Lower leg skin (tissue), 4 donors: ENCODE measurements at places on chromosomes 2 and 18. TPM values are rescaled to one million over a fixed set of nuclear protein-coding genes. Genes with fewer than 3 reads are reported as not detected.

The EMX1 gene
- total RNA-seq = 0.26 TPM

The FKBP7 gene
- 4.6 TPM for total RNA-seq

GRCh38 chr18:13376298-13376840 lies 157.8 kb downstream of the LDLRAD4 start:
- DNase-seq = no peak

DNA sequence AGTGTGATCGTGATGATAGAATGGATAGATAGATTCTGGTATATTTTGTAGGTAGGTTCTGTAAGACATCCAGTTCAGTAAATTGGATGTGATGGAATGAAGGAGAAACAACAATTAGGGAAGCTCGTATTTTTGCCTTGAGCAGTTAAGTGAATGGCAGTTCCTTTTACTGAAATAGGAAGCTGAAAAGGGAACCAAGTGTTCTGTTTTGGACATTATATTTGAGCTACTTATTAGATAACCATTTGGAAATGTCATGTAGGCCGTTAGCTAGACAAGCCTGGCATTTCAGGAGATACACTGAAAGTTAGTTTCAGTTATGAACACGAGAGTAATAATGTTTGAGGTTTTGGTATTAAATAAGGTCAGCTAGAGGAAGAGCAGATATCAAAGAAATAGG lies 41.5 kb downstream of the MARCHF7 start:
- DNase-seq = no peak

GRCh38 chr2:26737221-26737620 lies 26.9 kb upstream of the SLC35F6 start:
- no peak for DNase-seq

DNA sequence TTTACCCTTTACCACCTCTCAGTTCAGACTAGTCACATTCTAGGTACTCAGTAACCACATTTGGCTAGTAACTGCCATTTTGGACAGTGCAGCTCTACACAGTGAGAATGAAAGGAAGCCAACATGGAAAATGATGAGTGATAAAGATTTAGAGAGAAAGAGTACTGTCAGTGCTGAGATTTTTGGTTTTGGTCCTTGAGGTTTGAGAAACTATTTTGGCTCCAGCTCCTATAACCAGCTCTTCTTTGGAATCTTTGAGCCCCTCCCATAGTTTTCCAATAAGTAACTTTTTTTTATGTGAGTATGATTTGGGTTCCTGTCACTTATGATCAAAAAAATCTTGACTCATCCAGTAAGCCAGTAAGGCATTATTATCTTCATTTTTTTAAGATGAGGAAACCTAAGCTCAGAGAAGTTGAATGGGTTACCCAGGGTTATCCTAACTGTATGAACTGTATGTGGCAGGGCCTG lies 173.0 kb downstream of the BABAM2 start:
- no peak for DNase-seq

DNA sequence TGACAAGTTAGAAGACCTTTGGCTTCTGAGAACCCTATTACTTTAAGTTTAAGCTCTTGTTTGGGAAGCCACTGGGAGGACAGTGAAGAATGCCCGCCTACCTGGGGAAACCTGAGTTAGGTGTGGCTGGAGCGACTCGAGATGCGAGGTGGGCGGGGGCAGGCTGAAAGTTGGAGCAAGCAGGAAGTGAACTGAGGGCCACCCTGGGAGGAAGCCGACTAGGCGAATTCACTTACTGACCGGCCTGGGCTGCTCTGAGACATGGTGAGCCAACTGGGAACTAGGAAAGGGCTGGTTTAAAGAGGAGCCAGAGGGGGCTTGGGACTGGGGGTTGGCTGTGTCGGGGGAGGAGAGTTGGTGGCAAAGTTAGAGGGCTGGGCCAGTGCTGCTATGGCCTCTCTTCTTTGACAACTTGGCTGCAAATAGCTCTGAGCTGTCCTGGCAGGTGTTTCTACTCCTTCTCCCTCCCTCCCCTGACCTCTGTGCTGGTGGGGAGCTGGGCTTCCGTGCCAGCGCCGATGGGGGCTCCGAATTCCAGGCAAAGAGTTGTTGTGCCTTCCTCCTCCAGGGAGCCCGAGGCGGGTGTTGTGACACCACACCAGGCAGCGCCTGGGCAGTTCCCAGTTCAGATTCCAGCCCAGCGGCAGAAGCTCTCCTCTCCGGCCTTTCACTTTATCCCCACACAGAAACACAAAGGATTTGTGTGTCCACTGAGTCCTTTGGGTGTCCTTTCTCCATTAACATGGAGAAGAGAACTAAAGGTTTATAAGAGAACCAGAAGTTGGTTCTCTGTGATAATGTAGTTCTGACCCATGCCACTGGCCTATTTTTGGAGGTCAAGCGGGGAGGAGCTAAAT lies at the start of gene VAMP8:
Gene VAMP8 (plus strand): TSS at position 201 of the 857 bp plus-strand sequence. CDS start 61 bp downstream, at position 262.
- peak; percentile 77 for DNase-seq

DNA sequence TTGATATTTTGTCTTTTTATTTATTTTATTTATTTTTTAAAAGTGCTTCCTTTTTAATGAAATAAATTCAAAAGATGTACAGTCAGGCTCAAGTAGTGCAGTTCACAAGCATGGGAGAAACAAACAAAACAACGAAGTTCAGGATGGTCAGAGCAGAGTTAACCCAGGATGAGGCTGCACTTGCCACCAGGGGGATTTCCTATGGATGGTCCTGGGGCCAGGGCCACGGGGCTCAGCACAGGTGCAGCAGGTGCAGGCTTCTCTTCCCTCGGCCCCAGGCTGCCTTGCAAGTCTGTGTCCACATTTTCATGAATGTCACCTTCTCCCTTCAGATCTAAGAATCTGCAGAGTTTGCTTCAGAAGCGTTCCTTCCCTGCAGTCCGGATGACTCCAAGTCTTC lies 76.5 kb downstream of the CDCA7 start:
- no peak for DNase-seq
